CD4-positive, alpha-beta T cell (primary cell): ENCODE measurements at places on chromosomes 2 and 18.

- no peak for DNase-seq
- peaks cover 2% of the 10 kb centered on the region for H3K4me1 ChIP-seq
- H3K27me3 ChIP-seq, result no peaks in the 10 kb centered on the region
- no peaks in the 10 kb centered on the region for H3K36me3 ChIP-seq
- no peak overlapping the region for H3K27ac ChIP-seq
These were observed 341.4 kb downstream of the PARD3B start for GRCh38 chr2:204886713-204887112.

- no peak overlapping the region for H3K4me3 ChIP-seq
- no peak overlapping the region for H3K27ac ChIP-seq
- DNase-seq, result no peak
- no peaks in the 10 kb centered on the region for H3K27me3 ChIP-seq
- no peaks in the 10 kb centered on the region for H3K36me3 ChIP-seq
These were observed 940.7 kb upstream of the KLHL29 start for GRCh38 chr2:22444281-22444680.

GRCh38 chr2:106867196-106867953 lies 18.6 kb downstream of the ST6GAL2 start:
- no peaks in the 10 kb centered on the region for H3K36me3 ChIP-seq
- H3K4me3 ChIP-seq, result no peak overlapping the region
- no peaks in the 10 kb centered on the region for H3K27me3 ChIP-seq
- no peak overlapping the region for H3K27ac ChIP-seq
- no peak for DNase-seq
- H3K4me1 ChIP-seq, result no peaks in the 10 kb centered on the region

GRCh38 chr2:67871686-67872412 lies 191.0 kb downstream of the C1D start:
- no peak overlapping the region for H3K27ac ChIP-seq
- no peak for DNase-seq
- no peaks in the 10 kb centered on the region for H3K27me3 ChIP-seq
- H3K36me3 ChIP-seq, result no peaks in the 10 kb centered on the region

GRCh38 chr18:305003-305501 lies 37.2 kb upstream of the THOC1 start:
- no peak for DNase-seq
- H3K27ac ChIP-seq, result no peak overlapping the region
- H3K36me3 ChIP-seq, result no peaks in the 10 kb centered on the region
- H3K4me3 ChIP-seq, result no peak overlapping the region

DNA sequence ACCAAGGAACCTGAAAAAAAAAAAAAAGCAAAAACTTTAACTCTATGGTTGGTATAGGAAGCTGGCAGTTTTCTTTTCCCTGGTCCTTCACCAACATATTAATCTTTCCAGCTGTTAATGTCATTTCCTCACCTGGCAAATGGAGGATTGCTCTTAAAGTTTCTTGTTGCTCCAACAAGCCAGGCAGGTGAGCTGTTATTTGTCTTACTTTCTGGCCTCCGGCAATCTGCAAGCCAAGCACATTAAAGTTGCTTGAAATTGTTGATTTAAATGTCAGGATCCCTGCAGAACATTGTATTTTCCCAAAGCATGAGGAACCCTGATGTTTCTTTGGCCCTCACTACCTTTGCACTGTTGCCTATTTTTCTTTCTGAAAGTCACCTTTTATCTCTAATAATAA lies 664.9 kb downstream of the METTL4 start:
- no peak overlapping the region for H3K27ac ChIP-seq
- DNase-seq, result no peak
- no peaks in the 10 kb centered on the region for H3K27me3 ChIP-seq
- no peak overlapping the region for H3K4me3 ChIP-seq

GRCh38 chr18:11981192-11981542 lies at the start of gene IMPA2:
Gene IMPA2 (plus strand): TSS chr18:11981507. CDS start chr18:11981670, 163 bp downstream.
- no peak for DNase-seq
- no peak within 1 kb of the TSS for H3K27ac ChIP-seq
- H3K4me1 ChIP-seq, result peaks cover 19% of the 10 kb centered on the region
- H3K36me3 ChIP-seq, result no peaks in the 10 kb centered on the region
- peak within 1 kb of the TSS; percentile 64 for H3K4me3 ChIP-seq

GRCh38 chr2:77009307-77009706 lies 512.9 kb downstream of the LRRTM4 start:
- H3K4me1 ChIP-seq, result no peaks in the 10 kb centered on the region
- H3K36me3 ChIP-seq, result no peaks in the 10 kb centered on the region
- H3K27me3 ChIP-seq, result no peaks in the 10 kb centered on the region
- no peak overlapping the region for H3K27ac ChIP-seq
- DNase-seq, result no peak
- no peak overlapping the region for H3K4me3 ChIP-seq

DNA sequence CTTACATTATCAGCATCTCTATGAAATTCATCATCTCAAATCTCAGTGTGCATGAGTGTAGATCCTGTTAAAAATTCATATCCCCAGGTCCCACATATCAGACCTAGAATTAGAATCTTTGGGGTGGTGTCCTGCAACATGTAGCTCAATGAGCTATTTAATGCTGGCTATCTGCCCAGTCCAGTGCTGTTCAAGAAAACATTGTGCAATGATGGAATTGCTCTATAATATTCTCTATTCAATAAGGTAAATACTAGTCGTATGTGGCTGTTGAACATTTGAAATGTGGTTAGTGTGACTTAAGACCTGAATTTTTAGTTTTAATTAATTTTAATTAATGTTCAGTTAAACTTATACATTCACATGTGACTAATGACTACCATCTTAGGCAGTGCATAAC lies 127.4 kb downstream of the NOL4 start:
- no peaks in the 10 kb centered on the region for H3K36me3 ChIP-seq
- no peaks in the 10 kb centered on the region for H3K27me3 ChIP-seq
- no peak for DNase-seq
- no peak overlapping the region for H3K4me3 ChIP-seq
- no peak overlapping the region for H3K27ac ChIP-seq
- H3K4me1 ChIP-seq, result no peaks in the 10 kb centered on the region

GRCh38 chr2:187922846-187923245 lies 368.6 kb upstream of the TFPI start:
- no peaks in the 10 kb centered on the region for H3K27me3 ChIP-seq
- H3K4me3 ChIP-seq, result no peak overlapping the region
- H3K27ac ChIP-seq, result no peak overlapping the region

DNA sequence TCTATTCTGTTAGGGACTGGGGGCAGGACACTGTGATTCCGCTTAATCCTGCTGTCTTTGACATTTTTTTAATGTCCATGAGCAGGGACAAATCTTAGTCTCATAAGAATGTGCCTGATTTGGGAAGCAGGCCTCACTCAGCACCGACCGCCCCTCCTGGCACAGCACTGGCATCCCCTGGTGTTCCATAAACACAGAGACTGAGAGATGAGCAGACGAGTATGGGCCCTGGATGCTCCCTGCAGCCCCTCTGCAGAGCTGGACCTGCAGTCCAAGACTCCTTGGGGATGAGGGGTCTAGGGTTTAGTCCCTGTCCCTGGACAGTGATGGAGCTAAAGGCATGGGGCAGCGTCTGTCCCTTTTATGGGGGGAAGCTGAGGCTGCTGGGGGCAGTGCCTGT lies 81.6 kb downstream of the NDUFA10 start:
- H3K27me3 ChIP-seq, result no peaks in the 10 kb centered on the region
- H3K4me1 ChIP-seq, result peaks cover 16% of the 10 kb centered on the region
- no peak for DNase-seq
- H3K36me3 ChIP-seq, result no peaks in the 10 kb centered on the region

GRCh38 chr2:192413812-192414681 lies 219.3 kb upstream of the TMEFF2 start:
- no peaks in the 10 kb centered on the region for H3K36me3 ChIP-seq
- H3K4me3 ChIP-seq, result no peak overlapping the region
- no peaks in the 10 kb centered on the region for H3K4me1 ChIP-seq
- H3K27me3 ChIP-seq, result no peaks in the 10 kb centered on the region
- no peak overlapping the region for H3K27ac ChIP-seq
- no peak for DNase-seq

- DNase-seq, result no peak
- H3K27ac ChIP-seq, result no peak overlapping the region
- no peaks in the 10 kb centered on the region for H3K36me3 ChIP-seq
These were observed 563.9 kb downstream of the DCC start for GRCh38 chr18:52903857-52904256.

GRCh38 chr2:6776125-6776524 lies 89.6 kb downstream of the CMPK2 start:
- peaks cover 11% of the 10 kb centered on the region for H3K4me1 ChIP-seq
- H3K27ac ChIP-seq, result no peak overlapping the region
- no peak overlapping the region for H3K4me3 ChIP-seq
- no peak for DNase-seq
